ENCODE measurements at places on chromosomes 11 and 22. TPM values are rescaled to one million over a fixed set of nuclear protein-coding genes. Genes with fewer than 3 reads are reported as not detected.

The TPBGL gene
- not detected for polyA plus RNA-seq

The CASP5 gene
- polyA plus RNA-seq, result 1.9 TPM

The APOBEC3C gene
- 23.2 TPM for polyA plus RNA-seq

The SEZ6L gene
- 2.8 TPM for polyA plus RNA-seq

The CHRM1 gene
- not detected for polyA plus RNA-seq

The APOL2 gene
- polyA plus RNA-seq, result 12.6 TPM

The APOL4 gene
- 0.75 TPM for polyA plus RNA-seq

The BRSK2 gene
- 0.13 TPM for polyA plus RNA-seq

The HBG2 gene
- 5.1 TPM for polyA plus RNA-seq

The SMARCB1 gene
- 31.5 TPM for polyA plus RNA-seq

The C11orf42 gene
- polyA plus RNA-seq, result not detected

DNA sequence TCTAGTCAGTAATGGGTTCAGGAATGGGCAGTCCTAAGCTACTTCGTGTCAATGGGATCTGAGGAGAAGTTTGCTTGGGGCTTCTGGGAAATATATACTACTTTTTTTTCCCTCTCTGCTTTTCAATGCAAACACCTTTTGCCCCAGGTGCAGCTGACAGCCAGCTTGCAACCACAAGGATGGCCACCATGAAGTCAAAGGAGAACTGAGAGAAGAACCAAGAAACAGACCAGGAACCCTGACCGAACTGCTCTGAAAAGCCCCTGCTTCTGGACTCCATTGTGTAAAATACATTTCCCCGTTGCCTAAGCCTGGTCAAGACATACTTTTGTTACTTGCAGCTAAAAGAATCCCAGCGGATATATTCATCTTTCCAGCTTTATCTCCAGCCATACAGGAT, 20.1 kb upstream of the CD44 start:
- H3K4me1 ChIP-seq, result no peaks in the 10 kb centered on the region
- H3K36me3 ChIP-seq, result no peaks in the 10 kb centered on the region
- H3K27me3 ChIP-seq, result no peaks in the 10 kb centered on the region
- H3K4me3 ChIP-seq, result no peak overlapping the region

DNA sequence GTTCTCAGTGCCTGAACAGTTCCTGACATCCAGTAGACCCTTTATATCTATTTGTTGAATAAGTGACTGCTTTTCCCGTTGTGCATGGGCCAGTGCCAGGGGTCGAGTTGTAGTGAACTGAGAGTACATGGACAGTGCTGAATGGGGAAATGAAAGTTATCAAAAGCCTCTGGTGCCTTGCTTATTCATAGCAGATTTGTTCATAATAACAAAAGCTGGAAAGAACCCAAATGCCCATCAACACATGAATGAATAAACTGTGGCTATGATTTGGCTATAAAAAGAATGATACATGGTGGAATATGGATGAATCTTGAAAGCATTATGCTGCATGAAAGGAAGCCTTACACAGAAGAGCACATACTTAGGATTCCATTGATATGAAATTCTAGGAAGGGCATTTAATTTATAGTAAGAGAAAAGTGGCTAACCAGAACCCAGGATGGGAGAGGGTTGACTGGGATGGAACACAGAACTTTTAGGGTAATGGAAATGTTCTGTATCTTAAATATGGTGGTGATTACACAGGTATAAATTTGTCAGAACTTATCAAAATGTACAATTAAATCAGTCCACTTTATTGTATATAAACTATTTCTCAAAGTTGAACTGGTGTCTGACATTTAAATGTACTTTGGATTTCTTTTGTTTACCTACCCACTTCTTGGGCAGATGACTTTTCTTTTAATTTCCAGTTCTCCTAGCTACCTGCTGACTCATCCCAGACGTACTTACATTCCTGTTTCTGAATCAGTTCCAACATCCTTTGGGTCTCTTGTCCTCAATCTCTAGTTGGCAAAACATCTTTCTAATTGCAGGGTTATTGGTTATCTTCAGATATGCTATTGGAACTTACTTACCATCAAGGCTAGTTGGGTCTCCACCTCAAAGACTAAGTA, 42.8 kb downstream of the PACS1 start:
- H3K27ac ChIP-seq, result peak overlapping the region; percentile 61
- peaks cover 52% of the 10 kb centered on the region for H3K4me1 ChIP-seq
- no peaks in the 10 kb centered on the region for H3K27me3 ChIP-seq
- no peak overlapping the region for H3K4me3 ChIP-seq

- H3K27ac ChIP-seq, result no peak overlapping the region
- no peaks in the 10 kb centered on the region for H3K36me3 ChIP-seq
- H3K4me1 ChIP-seq, result peaks cover 10% of the 10 kb centered on the region
- no peak overlapping the region for H3K4me3 ChIP-seq
- no peak for DNase-seq
Observed at GRCh38 chr11:10378362-10378761, 73.5 kb downstream of the ADM start.

DNA sequence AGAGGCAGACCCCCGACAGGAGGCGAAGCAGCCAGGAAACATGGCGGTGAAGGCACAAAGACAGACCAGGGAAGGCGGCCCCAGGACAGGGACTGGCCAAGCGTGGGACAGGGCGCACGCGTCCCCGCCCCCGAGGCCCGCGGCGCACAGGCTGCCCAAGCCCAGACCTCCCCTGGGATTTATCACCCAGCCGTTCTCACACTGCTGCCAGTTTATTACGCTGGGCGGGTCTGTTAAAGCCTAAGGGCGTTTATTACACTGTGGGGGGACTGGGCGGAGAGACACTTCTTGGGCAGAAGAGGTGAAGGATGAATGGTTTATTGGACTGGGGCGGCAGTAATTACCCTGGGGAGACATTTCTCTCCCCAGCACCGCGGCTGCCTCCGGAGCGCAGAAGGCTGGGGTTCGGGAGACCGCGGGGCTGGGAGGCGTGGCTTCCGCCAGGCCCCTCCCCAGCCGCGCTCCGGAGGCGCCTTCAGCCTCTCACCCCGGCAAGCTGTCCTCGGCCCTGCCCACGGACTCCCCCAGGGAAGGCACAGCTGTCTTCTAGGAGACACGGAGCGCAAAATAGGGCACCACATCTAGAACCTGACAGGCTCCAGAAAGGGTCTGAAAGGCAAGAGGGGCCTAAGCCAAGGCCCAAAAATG, 47.1 kb downstream of the SLC22A12 start:
- H3K27me3 ChIP-seq, result peaks cover 17% of the 10 kb centered on the region
- no peaks in the 10 kb centered on the region for H3K36me3 ChIP-seq
- H3K4me1 ChIP-seq, result peaks cover 12% of the 10 kb centered on the region
- H3K4me3 ChIP-seq, result no peak overlapping the region
- DNase-seq, result no peak

GRCh38 chr11:124799348-124800225, 619 bp downstream of the MSANTD2 start:
- DNase-seq, result peak; percentile 19
- peaks cover 27% of the 10 kb centered on the region for H3K27me3 ChIP-seq
- H3K27ac ChIP-seq, result peak overlapping the region; percentile 58
- no peaks in the 10 kb centered on the region for H3K36me3 ChIP-seq

DNA sequence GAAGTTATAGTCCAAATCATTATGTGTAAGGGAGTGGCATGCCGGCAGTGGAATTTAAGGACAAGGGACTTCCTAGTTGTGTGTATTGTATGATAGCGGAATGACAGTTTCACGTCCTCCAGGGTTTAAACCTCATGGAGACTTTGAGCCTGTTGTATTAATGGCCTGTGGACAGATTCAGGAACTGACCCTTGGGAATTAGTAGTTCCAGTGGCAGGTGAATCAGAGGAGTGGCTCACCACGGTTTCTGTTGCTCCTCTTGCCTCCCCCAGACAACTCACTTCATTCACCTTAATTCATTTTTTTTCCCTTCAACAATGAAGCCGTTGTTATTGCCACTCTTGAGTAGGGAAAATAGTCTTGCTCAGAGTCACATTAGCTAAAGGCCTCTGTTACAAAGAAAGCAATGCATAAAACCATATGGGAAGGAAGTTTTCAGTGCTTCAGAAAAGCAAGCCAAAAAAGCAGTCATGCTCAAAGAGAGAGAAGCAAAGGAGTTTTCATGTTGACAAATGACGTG, 22.6 kb downstream of the AMOTL1 start:
- no peak for DNase-seq
- H3K27me3 ChIP-seq, result no peaks in the 10 kb centered on the region
- no peaks in the 10 kb centered on the region for H3K36me3 ChIP-seq
- H3K4me3 ChIP-seq, result no peak overlapping the region

DNA sequence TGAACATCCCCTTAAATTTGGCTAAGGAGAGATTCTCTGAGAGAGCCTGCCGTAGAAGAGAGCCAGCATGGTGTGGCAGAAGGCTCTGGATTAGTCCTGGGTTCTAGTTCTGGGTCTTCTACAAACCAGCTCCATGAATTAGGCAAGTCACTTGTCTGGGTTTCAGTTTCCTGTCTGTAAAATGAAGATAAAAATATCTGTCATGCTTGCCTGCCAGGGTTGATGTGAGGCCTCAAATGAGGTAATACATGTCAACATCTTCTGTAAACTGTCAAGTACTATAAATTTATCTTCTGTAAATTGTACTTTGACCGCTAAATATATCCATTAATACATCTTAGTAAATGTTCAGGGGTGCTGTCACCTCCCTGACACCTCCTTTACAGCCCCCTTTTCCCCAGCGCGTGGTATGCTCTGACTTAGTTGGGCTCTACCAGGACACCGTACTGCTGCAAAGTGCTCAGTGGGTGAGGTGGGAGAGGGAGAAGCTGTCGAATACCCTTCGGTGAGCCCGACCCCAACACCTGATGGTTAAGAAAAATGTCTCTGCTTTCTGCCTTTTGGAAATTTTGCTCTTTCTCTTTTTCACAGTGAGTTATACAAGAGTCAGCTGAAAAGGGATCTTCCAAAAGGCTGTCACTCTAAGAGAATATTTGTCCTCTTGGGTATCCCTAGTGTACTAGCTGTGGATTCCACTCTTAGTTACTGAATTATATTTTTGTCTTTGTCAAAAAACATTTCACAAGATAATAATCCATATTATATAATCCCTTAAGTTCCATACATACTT, 15.0 kb downstream of the RBX1 start:
- peaks cover 89% of the 10 kb centered on the region for H3K36me3 ChIP-seq
- DNase-seq, result peak; percentile 70
- H3K27me3 ChIP-seq, result no peaks in the 10 kb centered on the region
- H3K27ac ChIP-seq, result peak overlapping the region; percentile 62
- H3K4me3 ChIP-seq, result no peak overlapping the region

DNA sequence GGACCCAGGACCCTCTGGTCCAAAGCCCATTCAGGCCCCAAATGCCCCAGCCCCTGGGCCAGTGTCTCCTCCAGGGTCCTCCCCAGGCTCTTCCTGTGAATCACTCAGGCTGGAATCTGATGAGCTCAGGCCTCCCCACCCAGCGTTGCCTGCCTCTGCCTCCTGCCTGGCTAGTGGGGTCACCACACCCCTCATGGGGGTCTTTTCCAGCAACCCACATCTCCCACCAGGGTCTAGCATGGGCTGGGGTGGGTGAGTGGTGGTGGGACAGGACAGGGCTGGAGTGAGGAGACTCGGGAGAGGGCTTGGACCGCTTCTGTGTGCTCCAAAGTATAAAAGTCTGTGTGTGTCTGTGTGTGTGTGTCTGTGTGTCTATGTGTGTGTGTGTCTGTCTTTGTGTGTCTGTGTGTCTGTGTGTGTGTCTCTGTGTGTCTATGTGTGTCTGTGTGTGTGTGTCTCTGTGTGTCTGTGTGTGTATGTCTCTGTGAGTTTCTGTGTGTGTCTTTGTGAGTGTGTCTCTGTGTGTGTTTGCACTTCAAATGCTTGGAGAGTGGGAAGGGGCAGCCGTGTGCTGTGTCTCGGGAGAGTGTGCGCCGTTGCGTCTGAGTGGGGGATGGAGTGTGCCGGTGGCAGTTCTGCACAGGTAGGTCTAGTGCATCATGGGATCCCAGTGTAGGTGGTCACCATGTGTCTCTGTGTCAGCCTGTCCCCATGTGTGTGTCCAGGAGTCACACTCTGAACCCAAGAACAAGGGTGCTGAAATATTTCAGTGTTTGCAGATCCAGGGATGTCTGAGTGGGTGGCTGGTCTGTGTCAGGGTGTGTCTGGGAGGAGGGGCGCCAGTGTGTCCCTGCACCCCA, 8.8 kb downstream of the RIN1 start:
- H3K36me3 ChIP-seq, result peaks cover 7% of the 10 kb centered on the region
- H3K4me3 ChIP-seq, result no peak overlapping the region
- no peak overlapping the region for H3K27ac ChIP-seq
- no peaks in the 10 kb centered on the region for H3K27me3 ChIP-seq

GRCh38 chr11:77783025-77783424, 37.5 kb downstream of the RSF1 start:
- H3K36me3 ChIP-seq, result peaks cover 3% of the 10 kb centered on the region
- H3K27ac ChIP-seq, result no peak overlapping the region
- no peaks in the 10 kb centered on the region for H3K27me3 ChIP-seq
- H3K4me3 ChIP-seq, result no peak overlapping the region
- peak; percentile 24 for DNase-seq

GRCh38 chr11:70628855-70629844, 230.8 kb downstream of the CTTN start:
- H3K4me1 ChIP-seq, result no peaks in the 10 kb centered on the region
- H3K4me3 ChIP-seq, result no peak overlapping the region
- H3K27ac ChIP-seq, result no peak overlapping the region
- no peaks in the 10 kb centered on the region for H3K27me3 ChIP-seq

- DNase-seq, result no peak
- H3K27ac ChIP-seq, result no peak overlapping the region
- no peaks in the 10 kb centered on the region for H3K36me3 ChIP-seq
- H3K27me3 ChIP-seq, result no peaks in the 10 kb centered on the region
Observed at GRCh38 chr11:96465512-96465911, 75.7 kb downstream of the JRKL start.

DNA sequence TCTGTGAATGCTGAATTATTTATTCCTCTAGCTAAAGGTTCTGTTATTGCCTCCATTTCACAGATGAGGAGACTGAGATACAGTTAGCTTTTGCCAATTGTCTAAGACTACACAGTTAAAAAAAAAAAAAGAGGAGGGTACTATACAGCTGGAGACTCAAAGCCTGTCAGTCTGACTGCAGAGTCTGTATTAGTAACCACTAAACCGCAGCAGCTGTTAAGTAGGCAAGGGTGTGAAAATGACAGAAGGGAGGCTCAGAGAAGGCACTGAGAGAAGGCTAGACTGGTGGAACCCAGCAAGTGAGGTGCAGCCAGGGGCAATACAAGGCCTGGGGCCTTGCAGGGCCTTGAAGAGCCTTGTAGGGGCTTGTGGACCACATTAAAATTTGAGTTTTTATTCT, 181.2 kb downstream of the CSNK2A3 start:
- no peak for DNase-seq
- no peaks in the 10 kb centered on the region for H3K4me1 ChIP-seq
- H3K4me3 ChIP-seq, result no peak overlapping the region
- no peaks in the 10 kb centered on the region for H3K36me3 ChIP-seq
- H3K27ac ChIP-seq, result no peak overlapping the region

DNA sequence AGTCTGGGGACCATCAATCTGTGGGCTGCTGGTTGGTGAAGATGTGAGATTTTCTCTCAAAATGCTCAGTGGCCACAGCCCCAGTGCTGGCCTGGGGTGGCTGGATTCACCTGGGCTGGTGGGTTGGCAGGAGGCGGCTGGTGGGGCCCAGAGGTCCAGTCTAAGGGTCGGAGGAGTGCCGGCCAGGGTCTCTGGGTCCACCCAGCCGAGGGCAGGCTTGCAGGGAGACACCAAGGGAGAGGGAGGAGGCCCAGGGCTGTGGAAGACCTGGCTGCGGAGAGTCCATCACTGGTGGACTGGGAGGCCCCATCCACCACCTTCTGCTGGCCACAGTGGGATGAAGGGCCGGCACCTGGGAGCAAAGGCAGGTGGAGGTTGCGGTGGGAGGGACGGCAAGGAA, 582 bp upstream of the SHANK3 start:
- no peak overlapping the region for H3K27ac ChIP-seq
- H3K4me3 ChIP-seq, result no peak overlapping the region
- DNase-seq, result no peak
- H3K36me3 ChIP-seq, result no peaks in the 10 kb centered on the region
- peaks cover 18% of the 10 kb centered on the region for H3K27me3 ChIP-seq

Measured in CD14-positive monocyte (primary cell).